ENCODE measurements at places on chromosomes 6 and 20.

GRCh38 chr6:131231891-131232290, 96.6 kb downstream of the AKAP7 start:
- DNase-seq: no peak

DNA sequence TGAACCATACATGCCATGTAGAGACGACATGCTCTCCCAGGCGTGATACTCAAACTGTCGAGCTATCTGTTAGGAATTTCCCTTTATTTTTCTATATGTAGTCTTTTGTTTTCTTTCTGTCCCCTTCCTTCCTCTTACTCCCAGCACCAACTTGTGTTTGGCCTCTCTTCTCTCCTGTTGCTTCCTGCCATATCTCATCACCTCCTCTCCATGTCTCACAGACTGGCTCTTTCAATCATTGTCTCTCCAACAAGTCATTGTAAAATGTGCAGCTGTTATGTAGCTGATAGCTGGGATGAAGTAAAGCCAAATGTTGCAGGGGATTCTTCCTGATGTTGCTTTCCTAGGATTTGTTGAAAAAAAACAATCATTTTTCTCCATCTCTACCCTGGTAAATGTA, 234.5 kb downstream of the TMEM242 start:
- no peak for DNase-seq

DNA sequence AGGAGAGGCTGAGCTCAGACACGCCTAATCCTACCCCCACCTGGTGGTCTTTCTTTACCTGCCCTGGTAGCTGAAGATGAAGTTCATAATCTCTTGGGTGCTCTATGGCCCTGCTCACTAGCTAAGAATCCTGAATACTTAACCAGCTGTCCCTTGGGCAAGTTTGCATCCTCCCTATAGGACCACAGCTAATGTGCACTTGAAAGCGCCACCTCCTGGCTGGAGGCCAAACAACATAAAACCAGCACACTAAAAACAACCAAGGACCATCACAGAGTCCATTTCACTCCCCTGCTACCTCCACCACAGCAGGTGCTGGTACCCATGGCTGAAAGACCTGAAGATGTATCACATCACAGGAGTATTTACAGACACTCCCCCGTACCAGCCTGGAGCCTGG, 155.5 kb upstream of the SLC24A3 start:
- no peak for DNase-seq

- no peak for DNase-seq
Observed at GRCh38 chr6:28988536-28989311, 16.4 kb downstream of the ZNF311 start.

- DNase-seq: no peak
Observed at GRCh38 chr6:141548966-141549365, 583.8 kb upstream of the GJE1 start.

DNA sequence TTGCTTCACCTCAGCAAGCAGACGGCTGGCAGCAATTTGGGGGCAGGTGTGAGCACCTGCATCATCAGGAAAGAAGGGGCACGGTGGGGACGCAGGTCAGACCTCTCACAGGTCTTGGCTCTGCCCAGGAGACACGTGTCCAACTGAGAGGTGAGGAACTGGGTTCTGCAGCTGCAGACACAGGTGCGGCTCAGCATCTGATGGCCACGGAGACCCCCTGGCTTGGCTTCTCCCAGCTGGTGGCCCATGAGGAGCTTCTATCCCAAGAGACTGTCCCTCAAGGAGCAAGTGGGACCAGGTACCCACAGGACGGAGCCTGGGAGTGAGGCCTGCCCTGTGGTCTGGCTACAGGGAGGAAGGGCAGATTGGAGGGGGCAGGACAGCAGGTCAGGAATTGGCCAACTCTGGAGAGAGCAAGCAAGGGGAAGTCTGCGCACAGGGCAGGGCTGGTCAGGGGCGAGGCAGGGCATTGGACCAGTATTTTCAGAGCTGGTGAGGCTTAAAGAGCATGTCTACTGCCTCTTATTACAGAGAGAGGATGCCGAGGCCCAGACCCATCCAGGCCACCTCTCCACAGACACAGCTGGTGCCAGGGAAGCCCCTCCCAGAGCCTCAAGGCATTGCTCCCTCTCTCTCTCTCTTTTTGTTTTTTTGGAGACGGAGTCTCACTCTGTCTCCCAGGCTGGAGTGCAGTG, 4.2 kb downstream of the STMN3 start:
- no peak for DNase-seq

DNA sequence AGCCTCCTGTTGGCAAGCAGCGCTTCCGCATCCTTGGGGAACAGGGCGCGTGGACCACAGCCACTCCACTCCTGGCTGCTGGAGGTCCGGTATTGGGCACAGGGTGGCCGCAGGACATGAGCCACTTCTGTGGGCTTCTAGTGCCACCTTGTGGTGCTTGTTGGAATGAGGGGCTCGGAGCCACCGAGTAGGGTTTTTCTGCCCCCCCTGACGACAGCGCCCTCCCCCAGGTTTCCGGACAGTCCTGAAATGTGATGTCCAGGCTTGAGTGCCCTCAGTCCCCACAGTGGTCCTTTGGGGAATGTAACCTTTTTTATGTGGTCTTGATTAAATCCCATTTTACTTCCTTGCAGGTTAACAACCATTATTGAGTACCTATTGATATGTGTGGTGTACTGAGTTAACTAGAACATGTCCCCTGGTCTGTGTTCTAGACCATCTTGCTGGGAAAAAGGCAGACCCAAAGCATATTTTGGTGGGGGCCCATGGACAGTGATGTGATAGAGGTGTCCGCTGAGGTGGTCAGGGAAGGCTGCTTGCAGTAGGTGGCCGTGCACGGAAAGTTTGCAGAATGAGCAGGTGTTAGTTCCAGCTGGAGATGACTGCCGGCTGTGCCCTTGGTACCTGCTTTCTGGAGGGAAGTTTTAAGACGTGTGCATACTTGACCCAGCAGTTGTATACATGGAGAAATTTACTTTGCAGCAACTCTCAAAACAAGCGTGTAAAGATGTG, 70.0 kb downstream of the PTPN1 start:
- DNase-seq: no peak

GRCh38 chr6:70241991-70242420, 60.9 kb downstream of the COL9A1 start:
- no peak for DNase-seq

DNA sequence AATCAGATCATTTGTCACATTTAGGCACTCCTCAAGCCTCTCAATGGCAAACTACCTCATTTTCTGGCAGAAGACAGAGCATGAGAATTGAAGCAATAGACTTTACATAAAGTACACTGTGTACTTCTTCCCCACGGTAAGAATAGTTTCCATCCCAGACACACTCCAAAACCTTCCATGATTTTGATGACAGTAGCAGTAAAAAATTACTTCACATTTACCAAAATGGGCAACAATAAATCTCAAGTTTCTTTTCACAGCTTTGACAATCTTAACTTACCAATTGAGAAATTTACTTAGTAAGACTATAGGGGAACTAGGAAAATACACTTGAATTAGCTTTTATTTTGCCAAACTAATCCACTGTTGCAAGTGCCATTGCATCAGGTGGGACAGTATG, 353.8 kb downstream of the HAO1 start:
- DNase-seq: no peak

GRCh38 chr6:138231381-138231886, 13.1 kb upstream of the PBOV1 start:
- DNase-seq: no peak

- no peak for DNase-seq
Observed at GRCh38 chr6:98970469-98970868, 22.7 kb upstream of the FBXL4 start.

DNA sequence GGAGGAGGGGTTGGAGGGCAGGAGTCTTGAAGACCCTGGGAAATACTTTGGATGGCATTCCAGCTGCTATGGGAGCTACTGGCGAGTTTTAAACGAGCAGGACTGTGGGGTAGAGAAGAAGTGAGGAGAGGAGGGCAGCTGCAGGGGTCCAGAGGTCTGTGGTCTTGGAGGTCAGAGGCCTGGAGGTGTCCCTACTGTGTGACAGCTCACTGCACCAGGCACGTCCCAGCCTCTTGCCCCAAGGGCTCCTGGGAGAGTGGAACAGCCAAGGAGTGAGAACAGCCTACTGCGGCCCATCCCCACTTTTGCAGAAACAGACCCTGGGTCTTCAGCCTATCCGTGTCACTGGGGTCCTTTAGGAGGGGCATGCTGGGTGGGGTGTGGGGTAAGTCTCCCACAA, 2.9 kb upstream of the NOL4L start:
- DNase-seq: no peak

GRCh38 chr6:9628819-9629218, 786.1 kb downstream of the TFAP2A start:
- DNase-seq: no peak

DNA sequence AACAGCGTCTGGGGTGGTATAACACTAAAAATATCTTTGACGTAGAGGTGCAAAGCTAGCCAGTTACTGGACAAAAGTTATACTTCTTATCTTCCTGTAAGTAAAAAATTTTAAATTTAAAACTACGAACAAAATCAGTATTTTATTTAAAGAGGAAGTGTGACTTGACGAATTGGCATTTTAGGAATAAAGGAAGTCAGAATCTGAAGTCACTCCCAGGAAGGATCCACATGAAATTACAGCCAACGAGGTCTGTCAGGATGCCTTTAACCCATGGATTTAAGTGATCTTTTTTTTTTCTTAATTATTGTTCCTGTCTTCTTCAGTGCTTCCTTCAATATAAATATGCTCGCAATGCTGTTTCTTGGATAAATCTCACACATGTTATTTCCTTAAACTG, 27.2 kb upstream of the SNX9 start:
- no peak for DNase-seq

- no peak for DNase-seq
Observed at GRCh38 chr6:154591234-154591633, 80.7 kb upstream of the CNKSR3 start.

DNA sequence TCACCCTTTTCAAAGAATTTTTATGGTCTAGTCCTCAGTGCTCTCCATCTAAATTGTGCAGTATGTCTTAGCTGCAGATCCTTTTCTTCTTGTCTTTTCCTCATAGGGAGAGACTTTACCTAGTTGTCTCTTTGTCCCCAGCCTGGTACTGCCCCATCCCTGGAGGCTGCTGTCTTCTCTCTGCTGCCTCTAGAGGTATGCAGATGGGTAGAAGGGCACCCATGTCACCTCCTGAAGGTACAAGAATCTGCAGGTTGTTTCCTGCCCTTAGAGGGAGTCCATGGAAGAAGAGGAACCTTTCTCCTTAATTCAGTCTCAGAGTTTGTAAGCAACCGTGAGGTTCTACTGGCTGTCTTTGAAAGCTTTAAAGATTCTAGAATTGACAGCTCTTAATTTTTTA, 39.1 kb downstream of the MCM8 start:
- no peak for DNase-seq

GRCh38 chr6:150891888-150892485, 26.5 kb downstream of the MTHFD1L start:
- peak; percentile 99 for DNase-seq

DNA sequence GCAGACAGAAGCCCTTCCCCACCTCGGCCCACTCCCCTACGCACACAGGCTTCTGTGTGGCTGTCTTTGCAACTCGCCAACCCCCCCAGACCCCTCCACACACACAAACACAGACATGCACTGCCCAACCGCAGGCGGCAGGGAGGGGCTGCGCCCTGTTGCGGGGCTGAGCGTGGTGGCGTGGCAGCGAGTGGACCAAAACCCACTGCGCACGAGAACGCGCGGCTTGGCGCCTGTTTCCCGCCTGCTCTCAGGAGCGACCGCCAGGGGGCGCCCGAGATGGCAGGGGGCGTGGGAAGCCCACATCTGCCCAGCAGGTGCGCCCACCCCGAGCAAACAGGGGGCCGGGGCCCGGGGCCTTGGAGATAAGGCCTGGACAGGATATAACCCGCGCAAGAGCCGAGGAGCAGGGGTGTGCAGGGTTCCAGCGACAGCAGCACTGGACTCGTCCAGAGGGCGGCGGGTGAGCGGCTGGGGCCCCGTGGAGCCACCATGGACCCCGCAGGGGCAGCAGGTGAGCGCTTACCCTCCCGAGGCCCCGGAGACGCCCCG, at the start of gene RBPJL:
TSS of gene RBPJL (plus strand) at position 410 of the 552 bp plus-strand sequence. CDS start at position 493, 83 bp downstream.
- DNase-seq: no peak

GRCh38 chr6:47532981-47533585, 55.5 kb downstream of the CD2AP start:
- DNase-seq: no peak

DNA sequence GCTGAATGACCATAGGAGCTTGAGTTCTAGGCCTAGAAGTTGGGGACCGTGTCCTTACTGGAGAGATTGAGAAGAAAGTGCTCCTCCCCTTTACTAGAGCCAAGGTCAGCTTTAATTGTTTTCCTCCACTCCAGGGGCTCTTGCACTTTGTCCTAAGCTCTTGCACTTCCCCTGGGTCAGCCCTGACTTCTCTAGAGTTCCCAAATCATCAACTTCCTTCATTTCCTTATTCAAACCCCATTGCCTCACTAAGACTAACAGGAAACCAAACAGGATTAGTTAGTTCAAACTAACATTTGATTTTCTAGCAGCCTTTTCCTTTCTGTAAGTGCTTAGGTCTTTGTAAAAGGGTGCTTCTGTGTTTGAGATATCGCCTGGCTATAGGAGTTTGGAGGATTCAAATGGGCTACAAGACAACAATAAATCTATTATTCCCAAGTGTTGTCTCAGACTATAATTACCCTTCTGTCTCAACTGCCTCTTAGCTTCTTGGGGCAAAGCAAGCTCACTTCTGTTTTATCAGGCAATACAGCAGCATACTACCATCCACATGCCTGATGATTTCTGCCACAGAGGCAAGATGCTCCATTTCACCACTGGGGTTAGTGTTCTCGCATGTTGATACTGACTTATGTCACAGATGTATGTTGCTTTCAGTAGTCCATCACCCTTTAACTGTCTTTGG, 12.8 kb upstream of the DTNBP1 start:
- no peak for DNase-seq

GRCh38 chr20:3515379-3516170, 44.8 kb downstream of the ATRN start:
- DNase-seq: no peak

- DNase-seq: no peak
Observed at GRCh38 chr20:37364927-37365272, 19.0 kb downstream of the SRC start.

GRCh38 chr20:46298374-46298773, 9.9 kb downstream of the CDH22 start:
- no peak for DNase-seq

DNA sequence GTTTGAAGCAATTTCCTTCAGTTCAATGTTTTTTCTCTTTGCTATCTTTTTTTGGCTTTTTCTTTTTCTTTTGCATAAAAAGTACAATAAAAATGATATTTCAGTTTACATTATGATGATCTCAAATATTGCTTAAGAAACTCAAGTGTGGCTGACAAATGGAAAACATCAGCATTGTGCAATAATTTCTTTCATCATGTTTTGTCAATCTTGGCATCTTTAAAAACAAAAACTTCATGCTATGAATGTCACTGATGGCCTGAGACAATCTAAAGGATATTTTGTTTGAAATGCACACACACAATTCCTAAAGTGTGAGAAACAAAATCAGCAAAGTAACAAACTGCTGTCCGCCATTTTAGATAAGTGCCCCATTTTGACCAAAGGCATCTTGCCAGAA, 13.9 kb upstream of the MTCL3 start:
- DNase-seq: no peak

DNA sequence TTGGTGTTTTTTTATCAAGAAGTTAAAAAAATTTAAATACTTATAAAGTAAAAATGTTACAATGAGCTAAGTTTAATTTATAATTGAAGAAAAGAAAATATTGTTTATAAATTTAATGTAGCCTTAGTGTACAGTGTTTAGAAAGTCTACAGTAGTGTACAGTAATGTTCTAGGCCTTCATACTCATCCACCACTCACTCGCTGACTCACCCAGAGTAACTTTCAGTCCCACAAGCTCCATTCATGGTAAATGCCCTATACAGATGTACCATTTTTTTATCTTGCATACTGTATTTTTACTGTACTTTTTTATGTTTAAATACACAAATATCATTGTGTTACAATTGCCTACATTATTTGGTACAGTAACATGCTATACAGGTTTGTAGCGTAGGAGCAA, 26.0 kb downstream of the HTR1E start:
- DNase-seq: no peak
